ENCODE measurements at places on chromosomes 6 and 20.

GRCh38 chr6:46370622-46371021, 120.6 kb downstream of the RCAN2 start:
- DNase-seq, result no peak

DNA sequence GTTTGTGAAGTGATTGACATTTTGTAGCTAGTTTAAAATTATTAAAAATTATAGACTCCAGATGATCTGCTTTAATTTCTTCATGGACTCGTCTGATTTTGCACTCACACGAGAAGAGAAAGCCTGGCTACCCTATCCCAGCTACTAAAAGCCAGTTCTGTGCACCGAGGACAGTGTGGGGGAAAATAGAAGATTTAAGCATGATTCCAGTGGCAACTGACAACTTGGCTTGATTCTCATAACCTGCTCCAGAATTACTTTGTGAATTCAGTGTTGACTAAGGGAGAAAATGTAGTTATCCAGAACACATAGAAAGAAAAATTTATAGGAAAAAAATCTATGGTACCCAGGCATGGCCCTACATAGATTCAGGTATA, 88.7 kb downstream of the SNAP25 start:
- DNase-seq, result no peak

GRCh38 chr20:32527052-32527446, 58.1 kb downstream of the NOL4L start:
- DNase-seq, result no peak

- no peak for DNase-seq
These were observed 83.7 kb upstream of the MPC1 start for GRCh38 chr6:166466178-166467122.

DNA sequence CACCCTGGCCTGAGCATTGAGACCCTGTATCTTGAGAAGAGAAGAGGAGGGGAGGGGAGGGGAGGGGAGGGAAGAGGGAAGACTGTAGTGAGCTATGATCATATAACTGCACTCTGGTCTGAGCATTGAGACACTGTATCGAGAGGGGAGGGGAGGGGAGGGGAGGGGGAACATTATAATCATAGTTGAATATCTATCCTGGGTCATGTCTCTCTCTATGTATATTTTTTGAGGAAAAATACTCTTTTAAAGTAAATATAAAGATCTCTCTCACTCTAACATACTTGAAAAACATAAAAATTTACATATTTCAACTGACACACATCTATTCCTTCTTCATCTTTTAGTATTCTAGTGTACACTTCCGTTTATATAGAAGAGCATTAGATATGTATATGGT, 431.0 kb downstream of the CDKAL1 start:
- DNase-seq, result no peak

DNA sequence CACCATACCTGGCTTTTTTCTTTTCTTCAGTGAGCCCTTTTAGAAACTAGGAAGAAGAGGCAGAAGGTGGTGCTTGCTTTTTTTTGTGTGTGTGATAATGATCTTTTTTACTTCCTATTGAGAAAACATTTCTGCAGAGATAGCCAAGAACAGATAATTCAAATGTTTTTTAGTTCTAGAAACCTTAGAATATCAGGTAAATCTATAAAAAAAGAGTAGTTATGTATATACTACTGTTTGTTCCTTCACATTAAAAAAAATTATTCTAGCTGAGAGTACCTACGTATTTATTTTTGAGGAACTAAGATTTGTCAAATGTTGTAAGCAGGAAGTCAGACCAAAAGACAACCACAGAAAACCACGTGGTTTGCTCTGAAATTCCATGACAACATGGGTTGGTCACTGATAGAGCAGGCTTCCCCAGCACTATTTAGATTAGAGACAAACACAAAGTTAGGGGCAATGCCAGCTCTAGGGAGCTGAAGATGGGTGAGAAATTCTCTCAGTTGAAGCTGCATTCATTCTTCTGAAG, 12.8 kb downstream of the STK4 start:
- DNase-seq, result no peak

DNA sequence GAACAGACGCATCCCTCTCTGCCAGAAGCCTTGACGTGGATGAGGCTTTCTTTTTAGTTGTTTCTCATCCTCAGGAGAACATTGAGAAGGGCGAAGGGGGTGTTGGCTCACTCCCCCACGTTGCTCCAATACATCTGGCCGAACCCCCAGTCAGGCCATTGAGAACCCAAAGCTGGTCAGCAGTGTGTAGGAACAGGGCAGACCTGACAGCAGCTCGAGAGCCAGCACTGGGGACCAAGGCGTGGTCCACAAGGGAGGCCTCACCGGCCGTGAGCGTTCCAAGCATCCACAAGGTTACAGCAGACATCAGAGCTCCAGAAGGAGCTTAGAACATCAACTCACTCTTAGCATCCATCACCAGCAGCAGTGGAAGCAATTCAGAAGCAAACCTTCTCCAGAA, 387.9 kb upstream of the ARID1B start:
- DNase-seq, result no peak

DNA sequence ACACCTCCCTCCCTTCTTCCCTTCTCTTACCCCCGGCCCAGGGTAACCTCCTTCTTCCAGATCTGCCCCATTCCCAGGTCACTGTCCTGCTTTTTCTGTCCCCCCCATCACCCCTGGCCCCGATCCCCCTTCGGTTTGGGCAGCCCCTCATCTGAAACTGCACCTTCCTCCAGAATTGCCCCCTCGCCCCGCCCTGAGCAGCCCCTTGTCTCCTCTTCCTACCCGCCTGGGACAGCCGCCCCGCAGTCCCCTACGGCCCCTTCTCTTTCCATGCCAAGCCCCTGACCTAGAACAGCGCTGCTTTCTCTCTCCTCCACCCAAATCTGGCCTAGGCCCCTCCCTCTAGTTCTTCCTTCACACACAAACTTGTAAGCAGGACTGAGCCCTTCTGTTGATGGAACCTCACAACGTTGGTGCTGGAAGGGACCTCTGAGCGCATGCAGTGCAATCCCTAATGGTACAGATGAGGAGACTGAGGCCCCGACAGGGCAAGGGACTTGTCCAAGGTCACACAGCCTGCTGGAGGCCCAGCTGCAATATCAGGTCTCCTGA, 630 bp downstream of the PPP2R5D start:
- DNase-seq, result no peak
